ENCODE measurements at places on chromosomes 2 and 18.

- H3K36me3 ChIP-seq, result peaks cover 4% of the 10 kb centered on the region
- no peaks in the 10 kb centered on the region for H3K27me3 ChIP-seq
- H3K27ac ChIP-seq, result no peak overlapping the region
- no peak for DNase-seq
- peaks cover 6% of the 10 kb centered on the region for H3K4me1 ChIP-seq
- H3K4me3 ChIP-seq, result no peak overlapping the region
Observed at GRCh38 chr2:74076074-74076470, 71.6 kb downstream of the BOLA3 start.

DNA sequence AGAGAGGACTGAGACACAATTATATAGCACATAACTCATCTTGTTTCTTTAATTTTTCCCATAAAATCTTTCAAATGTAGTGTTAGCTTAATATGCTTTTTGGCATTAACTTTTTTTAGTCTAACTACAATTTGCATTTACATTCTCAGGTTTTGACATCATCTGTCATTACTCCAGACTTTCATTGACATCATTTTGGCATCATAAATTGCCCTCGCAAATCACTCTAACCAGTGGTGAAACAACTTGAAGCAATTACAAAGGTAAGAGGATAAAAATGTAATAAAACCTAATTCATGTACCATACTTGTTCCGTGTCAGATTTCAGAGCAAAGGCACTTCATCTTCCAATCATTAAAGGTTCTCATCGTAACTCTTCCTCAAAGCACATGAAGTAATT, 41.4 kb downstream of the RFX8 start:
- H3K4me1 ChIP-seq, result peaks cover 8% of the 10 kb centered on the region
- no peaks in the 10 kb centered on the region for H3K36me3 ChIP-seq
- no peak overlapping the region for H3K4me3 ChIP-seq

- H3K27ac ChIP-seq, result no peak overlapping the region
- H3K36me3 ChIP-seq, result peaks cover 17% of the 10 kb centered on the region
- H3K4me1 ChIP-seq, result no peaks in the 10 kb centered on the region
- no peak overlapping the region for H3K4me3 ChIP-seq
- H3K27me3 ChIP-seq, result no peaks in the 10 kb centered on the region
Observed at GRCh38 chr2:241746084-241746483, 11.7 kb downstream of the D2HGDH start.

- H3K27ac ChIP-seq, result no peak overlapping the region
- DNase-seq, result no peak
- no peaks in the 10 kb centered on the region for H3K36me3 ChIP-seq
- no peaks in the 10 kb centered on the region for H3K4me1 ChIP-seq
Observed at GRCh38 chr18:25805323-25805722, 285.1 kb downstream of the SS18 start.

DNA sequence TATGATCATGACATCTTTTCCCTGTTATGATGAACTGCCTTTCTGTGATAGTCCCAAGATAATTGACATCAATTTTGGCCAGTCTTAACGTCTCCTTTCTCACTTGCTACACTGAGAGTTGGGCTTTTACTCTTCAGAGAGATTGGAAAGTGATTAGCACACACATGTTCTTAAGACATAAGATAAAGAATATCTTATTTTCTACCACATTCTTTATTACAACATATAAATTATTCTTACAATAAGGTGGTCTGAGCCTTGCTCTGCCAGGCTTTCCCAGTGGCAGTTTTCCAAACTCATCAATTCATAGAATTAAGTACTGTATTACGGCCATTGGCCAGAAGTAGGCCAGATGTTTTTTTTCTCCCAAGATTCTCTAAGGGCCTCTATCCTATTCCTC, 5.7 kb upstream of the DSC3 start:
- no peaks in the 10 kb centered on the region for H3K36me3 ChIP-seq
- H3K4me1 ChIP-seq, result peaks cover 50% of the 10 kb centered on the region
- DNase-seq, result no peak
- no peak overlapping the region for H3K4me3 ChIP-seq
- H3K27me3 ChIP-seq, result no peaks in the 10 kb centered on the region
